B cell (primary cell): ENCODE measurements at places on chromosomes 11 and 22. TPM values are rescaled to one million over a fixed set of nuclear protein-coding genes. Genes with fewer than 3 reads are reported as not detected.

DNA sequence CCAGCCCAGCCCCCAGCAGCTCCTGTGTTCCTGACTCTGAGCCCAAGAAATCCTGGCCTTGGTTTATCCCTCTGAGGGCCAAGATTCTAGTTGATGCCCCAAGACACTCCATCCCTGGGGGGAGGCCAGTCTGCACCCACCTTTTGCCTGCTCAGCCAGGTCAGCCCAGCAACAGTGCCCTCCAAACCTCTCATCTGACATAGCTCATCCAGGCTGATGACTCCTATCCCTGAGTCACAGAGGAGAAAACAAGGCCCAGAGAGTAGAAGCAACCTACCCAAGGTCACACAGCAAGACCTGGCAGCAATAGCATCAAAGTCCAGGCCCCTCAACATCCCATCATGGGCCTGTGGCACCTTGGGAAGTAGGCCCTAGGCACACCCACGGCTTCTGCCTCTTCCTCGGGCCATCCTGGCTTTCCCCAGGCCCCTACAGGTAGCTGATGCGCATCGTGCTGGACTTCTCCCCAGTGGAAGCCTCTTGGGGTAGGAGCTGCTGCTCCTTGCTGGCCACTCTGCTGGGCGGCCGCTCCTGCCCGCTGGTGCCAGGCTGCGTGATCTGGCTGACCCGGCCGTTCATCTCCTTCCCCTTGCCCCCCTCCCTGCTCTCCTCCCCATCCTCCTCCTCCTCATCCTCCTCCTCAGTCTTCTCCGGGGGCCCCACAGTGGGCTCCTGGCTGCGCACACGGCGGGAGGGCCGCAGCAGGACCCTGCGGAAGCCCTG lies 6.0 kb downstream of the SSTR3 start:
- DNase-seq, result no peak

SYNGR1 gene
- total RNA-seq, result 31.9 and 34.8 TPM in 2 replicates

DNA sequence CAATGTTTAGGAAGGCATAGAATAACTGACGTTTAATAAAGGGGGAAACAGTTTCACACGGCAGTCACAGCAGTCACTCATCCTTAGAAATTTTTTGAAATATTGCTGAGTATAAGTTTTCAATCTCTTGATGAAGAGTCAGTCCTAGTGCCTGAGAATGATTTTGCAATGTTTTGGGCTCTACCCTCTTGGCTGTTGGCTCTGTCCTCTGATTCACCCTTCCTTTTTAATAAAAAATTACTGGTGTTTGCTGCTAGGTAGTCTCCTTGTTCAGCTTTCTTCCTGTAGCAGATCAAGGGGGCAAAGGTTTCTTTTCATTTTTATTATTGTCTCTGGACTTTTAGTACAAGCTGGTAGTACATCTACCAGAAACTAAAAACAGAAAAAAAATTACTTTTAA lies 194.3 kb upstream of the ANO3 start:
- DNase-seq, result no peak

ARHGAP42 gene
- 3.0 and 4.9 TPM in 2 replicates for total RNA-seq

GRCh38 chr22:19351604-19352003 lies 60.1 kb upstream of the CLTCL1 start:
- no peak for DNase-seq

FBXO7 gene
- total RNA-seq, result 103 and 106 TPM in 2 replicates

DNA sequence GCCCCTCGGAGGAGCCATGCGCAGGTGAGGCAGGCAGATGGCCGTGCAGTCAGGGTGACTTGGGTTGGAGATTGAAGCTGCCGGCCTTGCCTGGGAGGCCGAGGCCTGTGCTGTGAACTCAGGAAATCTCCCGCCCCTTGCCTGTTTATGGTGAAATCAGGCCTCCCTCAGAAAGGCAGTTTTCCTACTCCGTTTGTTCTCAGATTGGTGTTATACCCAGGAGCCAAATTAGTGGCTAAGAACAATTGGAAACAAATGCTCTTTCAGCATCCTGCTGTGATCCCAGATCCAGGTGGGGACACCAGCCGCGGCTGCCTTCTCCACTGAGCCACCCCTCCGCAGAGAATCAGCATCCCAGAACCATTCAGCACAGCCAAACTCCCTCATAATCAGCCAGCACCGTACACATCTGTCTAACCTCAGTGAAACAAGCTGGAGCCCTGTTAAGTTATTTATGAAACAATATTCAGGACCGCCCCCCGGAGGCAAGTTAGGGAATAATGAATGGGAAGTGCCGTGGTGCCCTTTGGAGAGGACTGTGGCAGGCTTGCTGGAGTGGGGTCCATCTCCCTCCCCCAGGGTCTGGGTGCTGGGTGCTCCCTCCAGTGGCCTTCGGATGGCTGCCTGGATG lies 60.0 kb downstream of the PKNOX2 start:
- no peak for DNase-seq

GRCh38 chr22:33811208-33811607 lies 109.1 kb downstream of the LARGE1 start:
- no peak for DNase-seq

MUC5AC gene
- not detected in 2 replicates for total RNA-seq

DNA sequence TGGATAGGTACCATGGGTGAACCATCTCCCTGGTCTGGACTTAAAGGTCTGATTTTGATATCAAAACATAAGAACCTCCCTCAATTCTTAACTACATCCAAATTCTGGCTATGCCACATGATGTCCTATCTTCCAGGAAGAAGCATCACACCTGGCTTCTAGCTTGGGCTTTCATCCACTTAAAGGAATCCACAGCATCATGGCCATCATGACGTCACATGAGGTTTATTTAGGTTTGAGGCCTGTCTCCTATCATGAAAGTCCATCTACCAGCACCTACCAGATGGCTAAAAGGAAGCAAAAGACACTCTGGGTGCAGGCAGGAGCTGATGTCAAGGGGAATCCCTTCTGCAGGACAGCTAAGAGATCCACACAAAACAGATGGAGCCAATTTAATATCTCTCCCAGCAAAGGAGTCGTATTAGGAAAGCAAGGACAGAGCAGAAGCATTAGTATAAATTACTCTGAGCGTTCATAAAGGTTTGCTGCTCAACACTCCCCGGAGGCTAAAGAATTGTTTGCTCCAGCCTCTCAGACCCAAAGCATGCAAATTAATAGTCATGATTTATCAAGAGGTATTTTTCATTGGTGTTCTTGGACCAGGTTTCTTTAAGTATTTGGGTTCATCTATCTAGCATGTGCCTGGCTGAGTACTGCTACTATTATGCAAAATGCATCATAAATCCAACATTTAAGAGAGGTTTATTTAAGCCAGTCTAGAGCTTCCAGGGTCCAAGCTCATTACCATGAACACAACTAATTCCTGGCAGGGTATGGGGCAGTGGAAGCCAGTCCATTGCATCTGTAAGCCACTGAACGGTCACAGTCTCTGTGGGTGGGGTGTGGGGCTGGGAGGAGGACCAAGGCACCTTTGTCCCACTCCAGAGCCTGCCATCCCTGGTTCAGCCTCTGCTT lies 47.2 kb downstream of the GALNT18 start:
- no peak for DNase-seq

MS4A6A gene
- total RNA-seq, result 0.34 and 0.80 TPM in 2 replicates

GRCh38 chr11:84300092-84300491 lies 1013.9 kb upstream of the CCDC90B start:
- DNase-seq, result no peak

ARHGAP20 gene
- total RNA-seq, result 0.58 and 0.91 TPM in 2 replicates

GRCh38 chr11:18365741-18366140 lies 28.6 kb upstream of the LDHA start:
- DNase-seq, result no peak

- DNase-seq, result no peak
Measured at GRCh38 chr11:2132246-2132645, 6.9 kb downstream of the IGF2 start.
